ENCODE measurements at places on chromosomes 12 and 14.

DNA sequence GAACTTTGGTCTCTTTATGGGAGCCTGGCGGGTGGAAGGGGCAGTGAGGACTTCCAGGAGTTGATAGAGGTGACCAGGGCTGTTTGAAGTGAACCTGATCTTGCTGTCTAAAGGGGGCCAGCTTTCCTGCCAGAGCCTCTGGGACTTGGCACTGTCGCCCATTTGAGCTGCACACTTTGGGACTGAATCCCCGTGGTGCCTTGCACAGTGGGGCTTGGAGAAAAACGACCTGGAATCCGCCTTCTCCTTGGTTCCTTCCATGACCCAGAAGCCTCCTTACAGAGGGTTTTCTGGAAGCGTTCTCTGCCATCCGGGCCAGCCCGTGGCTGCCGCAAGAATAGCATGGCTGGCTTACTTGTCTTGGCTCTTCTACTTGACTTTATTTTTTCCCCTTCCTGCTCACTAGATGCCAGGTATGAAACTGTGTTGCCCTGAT is 2.0 kb downstream of the RFLNA start:
- DNase-seq, result no peak

- DNase-seq, result no peak
These were observed 69.4 kb downstream of the FGD6 start for GRCh38 chr12:95147866-95148265.

GRCh38 chr14:106625186-106625585 is 1098.8 kb downstream of the TMEM121 start:
- DNase-seq, result no peak

GRCh38 chr12:6548966-6549683 is 6.7 kb downstream of the IFFO1 start:
- no peak for DNase-seq

GRCh38 chr14:92190768-92191167 is 69.0 kb downstream of the CPSF2 start:
- DNase-seq, result no peak

DNA sequence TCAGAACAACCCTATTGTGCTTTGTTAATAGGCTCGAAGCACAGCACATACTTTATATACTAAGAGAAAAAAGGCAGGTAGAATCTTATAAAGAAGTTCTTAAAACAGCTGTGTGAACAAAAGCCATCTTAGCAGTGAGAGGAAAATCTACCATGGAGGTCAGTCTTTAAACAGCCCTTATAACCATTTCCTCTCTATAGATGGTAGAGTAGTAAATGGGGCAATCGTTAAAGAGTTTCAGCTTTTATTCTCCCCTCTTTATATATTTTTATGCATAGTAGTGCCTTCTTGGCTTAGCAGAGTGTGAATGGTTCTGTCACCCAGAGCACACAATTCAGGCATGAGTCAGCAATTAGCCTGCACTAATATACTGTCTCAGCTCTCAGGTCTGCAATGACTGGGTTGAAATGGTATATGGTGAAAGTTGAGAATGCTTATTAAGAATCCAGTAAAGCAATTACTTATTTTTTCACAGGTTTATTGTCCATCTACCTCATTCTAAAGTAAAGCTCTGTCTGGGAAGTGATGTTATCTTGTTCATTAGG is 305.0 kb downstream of the NELL2 start:
- DNase-seq, result no peak

GRCh38 chr14:80522936-80523335 is 311.6 kb upstream of the DIO2 start:
- DNase-seq, result no peak

- DNase-seq, result no peak
These were observed 175.8 kb upstream of the NPAS3 start for GRCh38 chr14:32762886-32763285.

- DNase-seq, result no peak
These were observed 11.6 kb downstream of the BHLHE41 start for GRCh38 chr12:26113181-26113654.

DNA sequence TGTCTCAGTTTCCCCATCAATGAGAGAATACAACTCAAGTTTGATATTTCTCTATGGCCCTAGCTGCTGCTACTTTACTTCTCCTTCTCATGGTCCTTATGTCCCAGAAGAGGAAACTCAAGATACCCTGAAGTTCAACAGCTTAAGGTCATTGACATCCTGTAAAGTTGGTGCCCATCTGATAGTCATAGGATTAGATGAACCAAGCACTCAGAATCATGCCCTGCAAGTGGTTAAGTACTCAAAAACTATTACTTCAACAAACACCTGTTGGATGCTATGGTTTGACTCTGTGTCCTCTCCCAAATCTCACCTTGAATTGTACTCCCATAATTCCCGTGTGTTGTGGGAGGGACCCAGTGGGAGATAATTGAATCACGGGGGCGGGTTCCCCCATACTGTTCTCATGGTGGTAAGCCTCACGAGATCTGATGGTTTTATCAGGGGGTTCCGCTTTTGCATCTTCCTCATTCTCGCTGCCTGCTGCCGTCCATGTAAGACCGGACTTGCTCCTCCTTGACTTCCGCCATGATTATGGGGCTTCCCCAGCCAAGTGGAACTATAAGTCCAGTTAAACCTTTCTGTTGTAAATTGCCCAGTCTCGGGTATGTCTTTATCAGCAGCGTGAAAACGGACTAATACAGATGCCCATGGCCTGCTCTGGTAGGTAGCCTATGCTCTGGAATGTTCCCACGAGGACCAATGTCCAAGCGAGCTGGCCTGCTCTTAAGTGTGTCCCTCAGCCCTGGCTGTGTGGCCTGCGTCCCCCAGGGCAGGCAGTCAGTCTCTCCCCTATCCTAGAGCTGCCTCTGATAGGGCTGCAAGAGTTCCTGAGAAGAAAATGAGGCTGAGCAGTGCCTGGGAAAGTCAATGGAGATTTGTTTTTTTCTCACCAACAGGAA is 18.1 kb downstream of the CAMKK2 start:
- no peak for DNase-seq

DNA sequence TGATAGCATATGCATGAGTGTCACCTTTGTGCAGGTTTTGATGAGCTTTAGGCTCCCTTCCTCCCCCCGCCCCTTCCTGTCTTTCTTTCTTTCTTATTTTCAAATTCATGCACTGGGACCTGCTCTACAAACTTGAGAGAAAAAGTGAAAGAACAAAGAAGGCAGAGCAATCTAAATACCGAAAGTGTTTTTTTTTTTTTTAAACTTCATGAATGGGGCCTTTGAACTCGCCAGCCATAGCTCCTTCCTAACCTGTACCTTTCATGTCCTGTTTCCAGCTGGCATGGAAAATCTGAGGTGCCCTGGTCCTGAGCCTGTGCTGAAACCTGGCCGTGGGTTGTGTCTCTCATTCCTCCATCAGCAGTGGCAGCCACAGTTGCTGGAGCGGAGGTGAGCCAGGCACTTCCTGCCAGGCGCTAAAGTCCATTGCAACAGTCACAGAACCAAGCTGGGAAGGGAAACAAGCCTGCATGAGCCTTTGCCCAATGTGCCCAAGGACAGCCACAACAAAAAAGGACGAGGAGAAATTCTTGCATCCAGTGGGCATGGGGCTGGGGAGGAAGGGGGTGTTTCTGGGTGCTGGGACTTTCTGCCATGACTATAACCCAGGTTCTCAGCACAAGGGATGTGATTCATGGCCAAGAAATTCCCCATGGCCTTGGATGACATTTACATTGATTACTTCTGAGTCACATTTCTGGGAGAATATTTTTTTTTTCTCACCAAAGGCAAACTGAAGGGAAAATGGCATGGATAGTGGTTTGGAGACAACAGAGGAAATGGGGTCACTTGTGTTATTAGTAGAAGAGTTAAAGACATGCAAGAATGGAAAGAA is 102.7 kb downstream of the TMEM30B start:
- DNase-seq, result peak; percentile 54

- no peak for DNase-seq
These were observed 65.2 kb downstream of the NINJ2 start for GRCh38 chr12:597926-598568.

DNA sequence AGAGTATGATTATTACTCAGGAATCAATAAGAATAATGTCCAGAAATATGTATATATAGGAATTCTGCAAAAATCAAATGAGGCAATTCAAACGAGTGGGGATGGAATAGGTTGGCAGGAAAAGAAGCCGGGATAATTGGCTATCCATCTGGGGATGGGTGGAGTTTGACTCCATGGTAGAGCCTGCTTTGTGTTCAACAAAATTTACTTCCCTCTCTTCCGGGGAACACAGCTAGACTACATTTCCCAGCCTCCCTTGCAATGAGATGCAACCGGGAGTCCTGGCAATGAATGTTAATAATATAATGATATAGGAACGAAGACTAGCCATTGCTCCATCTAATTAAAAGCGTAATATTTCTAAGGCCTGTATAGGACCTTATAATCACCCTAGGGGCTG is 146.6 kb downstream of the EFCAB11 start:
- no peak for DNase-seq

DNA sequence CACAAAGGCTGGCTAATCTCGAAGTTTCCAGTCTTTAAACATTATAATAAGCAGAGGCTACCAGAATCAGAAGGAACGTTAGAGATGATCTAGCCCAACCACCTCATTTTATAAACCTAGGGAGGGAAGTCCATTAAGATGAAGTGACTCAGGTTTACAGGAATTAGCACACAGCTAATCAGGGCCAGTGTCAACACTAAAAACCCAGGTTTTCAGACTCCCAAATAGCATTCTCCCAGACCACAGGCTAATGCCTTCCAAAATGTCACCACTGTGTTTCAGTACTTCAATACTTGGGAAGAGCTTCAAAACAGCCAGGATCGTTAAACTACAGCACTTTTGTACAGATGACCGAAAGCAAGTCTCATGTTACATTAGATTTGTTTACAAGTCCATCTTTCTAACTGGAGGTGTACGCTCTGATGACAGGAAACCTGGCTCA is 89.2 kb downstream of the FOXN3 start:
- no peak for DNase-seq

Data from stimulated activated naive CD8-positive, alpha-beta T cell treated with anti-CD3 and anti-CD28 coated beads, Interleukin-15, Interleukin-2, amounts not matched to agents 100 U/mL and 50 U/mL, for 24 hours (primary cell).